ENCODE measurements at places on chromosomes 5 and 9. TPM values are rescaled to one million over a fixed set of nuclear protein-coding genes. Genes with fewer than 3 reads are reported as not detected.
A peak's percentile ranks its signal among the peaks of the same experiment; 100 is the strongest.

The PANK3 gene
- total RNA-seq, result 55.7 TPM

The OR5C1 gene
- total RNA-seq, result not detected

The SAXO1 gene
- not detected for total RNA-seq

The PNPLA7 gene
- 4.0 TPM for total RNA-seq

DNA sequence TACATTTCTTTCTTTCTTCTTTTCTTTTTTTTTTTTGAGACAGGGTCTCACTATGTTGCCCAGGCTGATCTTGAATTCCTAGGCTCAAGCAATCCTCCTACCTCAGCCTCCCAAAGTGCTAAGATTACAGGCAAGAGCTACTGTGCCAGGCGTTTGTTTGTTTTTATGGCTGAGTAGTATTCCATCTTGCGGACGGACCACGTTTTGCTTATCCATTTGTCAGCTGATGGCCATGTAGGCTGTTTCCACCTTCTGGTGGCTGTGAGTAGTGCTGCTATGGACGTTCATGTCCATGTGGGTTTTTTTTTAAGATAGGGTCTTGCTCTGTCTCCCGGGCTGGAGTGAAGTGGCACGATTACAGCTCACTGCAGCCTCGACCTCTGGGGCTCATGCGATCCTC lies 2.5 kb downstream of the DOK3 start:
- no peak for DNase-seq

DNA sequence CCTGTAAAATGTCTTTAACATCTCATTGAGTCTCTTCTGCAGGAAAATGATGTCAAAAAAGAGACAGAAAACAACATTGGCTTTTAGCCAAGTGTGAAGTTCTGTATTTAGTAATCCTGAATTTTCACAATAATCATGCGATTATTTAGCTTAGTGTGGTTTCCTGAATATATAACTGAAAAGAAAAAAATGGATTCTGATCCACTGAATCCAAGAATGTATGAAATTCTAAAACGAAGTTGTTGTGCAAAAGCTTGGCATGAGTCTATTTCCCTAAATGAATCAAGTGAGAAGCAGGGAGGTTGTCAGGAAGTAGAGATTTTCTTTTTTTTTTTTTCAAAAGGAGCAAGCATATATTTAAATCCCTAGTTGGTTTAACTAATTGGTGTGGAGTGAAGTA lies 145.9 kb upstream of the CDH6 start:
- no peak for DNase-seq

The MEF2C gene
- total RNA-seq, result 0.02 TPM

GRCh38 chr5:68957591-68957990 lies 136.2 kb upstream of the SLC30A5 start:
- no peak for DNase-seq

GRCh38 chr9:133561976-133562554 lies 27.6 kb downstream of the ADAMTSL2 start:
- no peak for DNase-seq

DNA sequence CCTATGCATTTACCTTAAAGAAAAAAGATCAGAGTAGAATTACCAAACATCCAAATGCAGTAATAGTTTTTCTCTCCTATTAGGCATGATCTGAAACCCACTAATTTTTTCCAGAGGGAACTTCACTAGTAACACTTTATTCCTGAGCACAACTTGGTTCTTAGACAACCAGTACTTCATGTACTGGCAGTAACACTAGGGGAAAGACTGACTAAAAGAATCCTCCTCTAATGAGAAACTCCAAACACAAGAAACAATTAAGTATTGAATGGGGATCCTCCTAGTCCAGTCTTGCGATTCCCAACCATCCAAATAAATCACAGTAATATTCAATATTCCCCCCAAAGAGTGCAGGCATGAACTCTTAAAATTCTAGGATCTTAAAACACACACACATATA lies 48.9 kb downstream of the ZNF608 start:
- DNase-seq, result no peak

- no peak for DNase-seq
Measured at GRCh38 chr9:91908746-91909145, 41.3 kb downstream of the ROR2 start.

The APBA1 gene
- 0.26 TPM for total RNA-seq

The PCDH1 gene
- not detected for total RNA-seq

The PHF2 gene
- 16.0 TPM for total RNA-seq

DNA sequence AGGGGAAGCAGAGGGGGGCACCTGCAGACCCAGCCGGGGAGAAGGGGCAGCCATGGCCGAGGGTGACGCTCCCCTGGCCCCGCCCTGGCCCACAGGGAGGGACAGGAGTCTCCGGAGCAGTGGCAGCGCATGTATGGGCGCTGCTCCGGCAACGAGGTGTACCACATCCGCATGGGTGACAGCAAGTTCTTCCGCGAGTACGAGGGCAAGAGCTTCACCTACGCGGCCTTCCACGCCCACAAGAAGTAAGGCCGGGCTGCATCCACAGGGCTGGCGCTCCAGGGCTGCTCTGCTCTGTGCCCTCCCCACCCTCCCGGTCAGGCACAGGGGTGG lies 68.2 kb downstream of the KCNT1 start:
- DNase-seq, result no peak

DNA sequence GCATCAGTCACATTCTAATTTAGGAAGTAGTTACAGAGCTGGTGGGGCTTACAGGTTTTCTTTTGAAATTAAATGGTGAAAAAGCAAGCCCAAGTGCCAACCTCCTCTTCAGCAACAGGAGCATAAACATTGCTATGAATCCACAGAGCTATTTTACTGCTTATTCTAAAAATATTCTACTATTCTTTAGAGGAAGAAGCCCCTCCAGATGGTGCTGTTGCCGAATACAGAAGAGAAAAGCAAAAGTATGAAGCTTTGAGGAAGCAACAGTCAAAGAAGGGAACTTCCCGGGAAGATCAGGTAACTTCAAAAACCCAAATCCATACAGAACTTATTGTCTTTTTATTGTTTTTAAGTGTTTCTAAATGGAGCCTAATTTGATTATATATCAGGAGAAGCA lies 202.8 kb downstream of the CWC27 start:
- DNase-seq, result no peak

The PAPPA gene
- total RNA-seq, result not detected

The BTNL8 gene
- not detected for total RNA-seq

The SLC25A2 gene
- 0.19 TPM for total RNA-seq

DNA sequence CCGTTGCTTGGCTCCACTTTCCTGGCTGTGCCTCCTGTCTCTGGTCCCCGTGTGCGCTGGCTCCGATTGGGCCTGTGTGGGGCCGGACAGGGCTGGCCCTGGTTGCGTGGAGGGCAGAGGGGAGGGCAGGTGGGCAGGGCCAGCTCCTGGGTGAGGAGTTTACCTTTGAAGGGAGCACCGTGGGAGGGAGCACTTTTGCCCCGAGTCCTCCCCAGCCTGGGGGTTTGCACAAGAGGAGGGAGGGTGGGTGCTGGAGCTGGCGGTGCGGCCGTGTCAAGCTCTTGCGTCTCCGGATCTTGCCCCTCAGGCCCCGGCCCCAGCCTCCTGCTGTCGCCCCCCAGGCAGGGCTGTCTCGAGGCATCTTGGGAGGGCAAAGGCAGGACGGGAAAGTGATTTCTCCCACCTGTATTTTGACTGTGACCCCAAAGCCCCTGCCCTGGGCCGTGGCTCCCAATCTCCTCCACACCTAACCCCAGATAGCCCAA lies 48.3 kb upstream of the EXOC3 start:
- DNase-seq, result no peak

- DNase-seq, result no peak
Measured at GRCh38 chr9:136083558-136084062, 11.5 kb downstream of the NACC2 start.

DNA sequence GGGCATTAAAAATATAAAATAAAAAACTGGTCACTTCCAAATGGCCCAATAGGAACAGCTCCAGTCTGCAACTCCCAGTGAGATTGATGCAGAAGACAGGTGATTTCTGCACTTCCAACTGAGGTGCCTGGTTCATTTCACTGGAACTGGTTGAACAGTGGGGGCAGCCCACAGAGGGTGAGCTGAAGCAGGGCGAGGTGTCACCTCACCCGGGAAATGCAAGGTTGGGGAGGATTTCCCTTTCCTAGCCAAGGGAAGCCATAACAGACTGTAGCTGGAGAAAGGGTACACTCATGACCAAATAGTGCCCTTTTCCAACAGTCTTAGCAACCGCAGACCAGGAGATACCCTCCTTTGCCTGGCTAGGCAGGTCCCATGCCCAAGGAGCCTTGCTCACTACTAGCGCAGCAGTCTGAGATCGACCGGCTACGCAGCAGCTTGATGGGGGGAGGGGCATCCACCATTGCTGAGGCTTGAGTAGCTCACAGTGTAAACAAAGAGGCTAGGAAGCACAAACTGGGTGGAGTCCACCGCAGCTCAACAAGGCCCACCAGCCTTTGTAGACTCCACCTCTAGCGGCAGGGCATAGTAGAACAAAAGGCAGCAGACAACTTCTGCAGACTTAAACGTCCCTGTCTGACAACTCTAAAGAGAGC lies 12.7 kb downstream of the RLN1 start:
- DNase-seq, result peak; percentile 60

The RCL1 gene
- total RNA-seq, result 28.2 TPM

GRCh38 chr5:127839072-127839471 lies 135.9 kb downstream of the CCDC192 start:
- no peak for DNase-seq

The CORO2A gene
- total RNA-seq, result 9.8 TPM

GRCh38 chr5:76385540-76385939 lies 17.5 kb upstream of the IQGAP2 start:
- no peak for DNase-seq

DNA sequence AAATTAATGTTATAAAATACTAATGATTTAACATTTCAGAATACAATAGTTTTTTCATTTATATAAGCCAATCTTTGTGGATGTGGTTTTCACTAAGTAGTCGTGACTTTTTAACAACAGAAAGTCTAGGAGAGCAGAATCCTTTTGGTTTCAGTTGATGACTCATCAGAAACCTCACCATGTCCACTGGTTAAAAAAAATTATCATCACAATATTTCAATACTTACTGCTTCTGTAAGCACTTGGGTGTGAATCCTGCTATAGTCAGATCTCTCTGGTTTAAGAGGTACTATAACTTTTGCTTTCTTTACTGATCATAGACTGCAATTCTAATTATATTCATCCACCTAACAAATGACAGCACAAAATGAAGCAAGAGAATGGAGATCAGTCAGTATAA lies 77.2 kb downstream of the MRPS30 start:
- DNase-seq, result no peak

- DNase-seq, result no peak
Measured at GRCh38 chr5:112379542-112380325, 39.3 kb downstream of the EPB41L4A start.

- DNase-seq, result no peak
Measured at GRCh38 chr9:33234511-33235467, 5.2 kb upstream of the SPINK4 start.

The ANKRD33B gene
- total RNA-seq, result 10.0 TPM

The RALGPS1 gene
- 3.1 TPM for total RNA-seq

The NKD2 gene
- total RNA-seq, result 0.41 TPM

DNA sequence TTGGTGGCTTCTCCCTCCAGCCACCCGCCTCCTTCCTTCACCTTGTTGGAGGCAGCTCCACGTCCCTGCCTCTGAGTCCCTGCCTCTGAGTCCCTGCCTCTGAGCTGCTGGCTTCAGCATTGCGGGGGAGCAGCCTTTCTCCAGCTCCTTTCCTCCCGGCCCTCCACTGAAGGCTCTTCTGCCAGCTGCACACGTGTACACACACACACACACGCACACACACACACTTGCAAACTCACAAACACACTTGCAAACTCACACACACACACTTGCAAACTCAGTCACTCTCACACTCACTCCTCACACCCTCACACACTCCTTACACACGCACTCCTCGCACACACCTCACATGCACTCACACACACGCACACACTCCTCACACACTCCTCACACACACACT lies 45.1 kb downstream of the C9orf50 start:
- no peak for DNase-seq

The FBP2 gene
- not detected for total RNA-seq

GRCh38 chr9:130756455-130757152 lies 63.0 kb downstream of the EXOSC2 start:
- DNase-seq, result no peak

DNA sequence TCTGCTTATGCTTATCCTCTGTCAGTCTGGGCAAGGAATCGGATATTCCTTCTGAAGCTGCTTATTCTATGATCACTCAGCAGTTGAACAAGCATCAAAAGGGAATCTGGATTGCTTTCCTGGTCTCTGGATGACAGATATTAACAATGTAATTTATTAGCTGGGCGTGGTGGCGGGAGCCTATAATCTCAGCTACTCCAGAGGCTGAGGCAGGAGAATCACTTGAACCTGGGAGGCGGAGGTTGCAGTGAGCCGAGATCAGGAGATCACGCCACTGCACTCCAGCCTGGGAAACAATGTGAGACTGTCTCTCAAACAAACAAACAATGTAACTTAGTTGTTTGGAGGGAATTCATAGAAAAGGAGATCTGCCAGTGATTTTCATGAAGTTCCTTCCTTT lies 45.4 kb downstream of the DMRT1 start:
- DNase-seq, result no peak

GRCh38 chr9:2241461-2241835 lies 226.3 kb downstream of the SMARCA2 start:
- no peak for DNase-seq

The SURF6 gene
- total RNA-seq, result 18.2 TPM

The AHRR gene
- total RNA-seq, result 16.7 TPM

GRCh38 chr5:17054911-17055310 lies 118.8 kb upstream of the MYO10 start:
- DNase-seq, result no peak

DNA sequence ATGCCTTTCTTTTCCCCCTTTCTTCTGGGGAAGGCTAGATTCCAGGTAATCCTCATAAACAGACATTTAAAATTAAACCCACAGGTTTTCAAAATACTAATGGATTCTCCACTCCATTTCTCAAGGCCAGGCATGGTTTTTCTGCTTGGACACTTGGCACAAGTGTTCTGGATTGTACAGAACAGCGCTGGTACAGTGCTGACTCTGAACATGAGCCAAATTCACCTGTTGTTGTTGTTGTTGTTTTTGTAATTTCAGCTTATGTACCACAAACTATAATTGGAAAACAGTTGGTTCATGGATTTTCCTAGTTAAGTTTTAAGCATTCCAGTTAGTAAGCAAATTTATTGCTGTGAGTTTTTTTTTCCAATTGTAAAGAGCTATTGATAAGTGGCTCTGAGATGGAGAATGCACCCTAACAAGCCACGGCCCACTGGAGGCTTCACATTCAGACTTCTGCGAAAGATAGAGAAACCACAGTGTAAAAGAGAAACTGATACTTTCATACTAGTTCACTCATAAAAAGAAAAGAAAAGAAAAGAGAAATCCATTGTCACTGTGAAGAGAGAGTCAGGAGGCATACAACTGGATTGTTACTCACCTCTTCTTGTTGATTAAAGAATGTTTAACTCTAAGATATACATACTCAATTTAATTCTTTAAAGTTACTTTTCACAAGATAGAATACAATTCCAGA lies 16.2 kb upstream of the ITGA1 start:
- DNase-seq, result peak; percentile 63

GRCh38 chr5:149706158-149706557 lies 24.0 kb upstream of the PPARGC1B start:
- DNase-seq, result no peak

Measured in activated CD4-positive, alpha-beta memory T cell treated with anti-CD3 and anti-CD28 coated beads for 36 hours (primary cell).